ENCODE measurements at places on chromosomes 7 and 10. TPM values are rescaled to one million over a fixed set of nuclear protein-coding genes. Genes with fewer than 3 reads are reported as not detected.
A peak's percentile ranks its signal among the peaks of the same experiment; 100 is the strongest.

- no peak for DNase-seq
These were observed 177.0 kb downstream of the ST7 start for GRCh38 chr7:117130262-117130661.

GRCh38 chr7:29269935-29270334, 75.4 kb downstream of the CHN2 start:
- no peak for DNase-seq

- no peak for DNase-seq
These were observed 49.0 kb downstream of the CCDC71L start for GRCh38 chr7:106611911-106612310.

DNA sequence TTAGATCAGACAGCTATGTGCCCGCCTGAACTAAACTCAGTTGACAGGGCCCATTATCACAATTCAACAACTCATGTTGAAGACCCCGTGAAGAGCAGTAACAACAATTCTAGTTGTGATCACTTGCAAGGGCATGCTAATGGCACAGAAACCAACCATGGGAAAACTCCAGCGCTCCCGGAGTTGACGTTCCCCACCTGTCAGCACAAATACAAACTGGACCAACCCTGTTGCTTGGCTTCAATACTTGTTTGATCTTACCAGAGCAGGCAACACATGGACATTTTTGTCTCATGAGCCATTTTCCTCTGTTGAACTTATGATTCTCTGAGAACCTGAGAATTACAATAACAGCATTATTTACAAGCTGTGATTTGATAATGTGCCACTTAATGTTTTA, 119.0 kb upstream of the LANCL2 start:
- DNase-seq = no peak

DNA sequence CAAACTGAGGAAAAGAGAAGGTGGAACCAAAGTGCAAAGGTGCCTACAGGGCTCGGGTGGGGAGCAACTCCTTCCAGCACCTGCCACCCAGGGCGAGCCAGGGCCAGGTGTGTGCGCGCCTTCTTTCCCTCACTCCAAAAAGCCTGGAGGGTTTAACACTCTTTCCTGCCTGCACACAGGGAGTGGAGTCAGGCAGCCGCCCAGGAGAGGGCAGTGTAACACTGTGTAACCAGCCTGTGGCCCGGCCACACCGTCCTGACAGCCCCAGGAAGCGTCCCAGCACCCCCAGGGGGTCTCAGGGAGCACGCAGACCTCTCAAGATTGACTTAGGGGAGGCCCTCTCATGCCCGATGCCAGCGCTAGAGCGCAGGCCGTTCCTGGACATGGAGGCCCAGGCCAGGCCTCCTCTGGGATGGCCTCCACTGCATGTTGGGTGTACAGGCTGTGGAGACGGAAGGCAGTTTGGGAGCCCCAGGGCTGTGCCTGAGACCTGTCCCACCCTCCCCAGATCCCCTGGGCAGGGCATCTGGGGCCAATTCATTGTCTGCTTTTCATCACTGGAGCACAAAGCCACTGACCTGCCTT, 13.4 kb downstream of the BRI3 start:
- DNase-seq = peak; percentile 68

DNA sequence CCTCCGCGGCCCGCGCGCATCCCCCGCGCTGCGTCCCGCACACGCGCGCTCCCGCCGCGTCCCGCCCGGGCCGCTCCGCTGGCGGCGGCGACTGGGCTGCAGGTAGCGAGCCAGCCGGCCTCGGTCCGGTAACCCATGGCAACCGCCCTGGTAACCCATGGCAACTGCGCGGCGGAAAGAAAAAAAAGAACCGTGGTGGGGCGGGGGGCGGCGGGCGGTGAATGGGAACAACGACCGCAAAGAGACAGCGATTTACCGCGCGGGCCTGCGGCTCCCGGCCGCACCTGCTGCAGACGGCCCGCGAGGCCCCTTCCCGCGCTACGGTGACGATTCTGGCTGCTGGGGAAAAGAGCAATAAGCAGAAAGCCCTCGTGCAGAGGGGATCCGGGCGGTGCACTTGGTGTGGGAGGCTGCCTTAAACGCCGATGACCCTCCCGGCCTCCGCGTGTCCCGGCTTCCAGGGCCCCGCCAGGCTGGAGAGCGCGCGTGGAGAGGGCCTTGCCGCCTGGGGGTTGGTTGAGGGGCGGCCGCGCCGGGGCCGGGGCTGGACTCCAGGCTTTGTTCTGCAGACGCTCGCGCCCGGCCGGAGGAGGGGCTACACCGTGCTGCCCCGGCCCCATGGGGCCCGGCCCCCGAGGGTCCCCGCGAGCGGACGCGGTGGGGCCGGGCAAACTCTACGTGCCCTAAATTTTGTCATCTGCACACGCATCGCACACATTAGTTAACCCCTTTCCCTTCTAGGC, 84.7 kb downstream of the SNX10 start:
- DNase-seq = no peak

GRCh38 chr10:130061760-130062159, 48.9 kb downstream of the C10orf143 start:
- DNase-seq = no peak

GRCh38 chr10:69662173-69662877, 32.3 kb downstream of the FAM241B start:
- DNase-seq = no peak

DNA sequence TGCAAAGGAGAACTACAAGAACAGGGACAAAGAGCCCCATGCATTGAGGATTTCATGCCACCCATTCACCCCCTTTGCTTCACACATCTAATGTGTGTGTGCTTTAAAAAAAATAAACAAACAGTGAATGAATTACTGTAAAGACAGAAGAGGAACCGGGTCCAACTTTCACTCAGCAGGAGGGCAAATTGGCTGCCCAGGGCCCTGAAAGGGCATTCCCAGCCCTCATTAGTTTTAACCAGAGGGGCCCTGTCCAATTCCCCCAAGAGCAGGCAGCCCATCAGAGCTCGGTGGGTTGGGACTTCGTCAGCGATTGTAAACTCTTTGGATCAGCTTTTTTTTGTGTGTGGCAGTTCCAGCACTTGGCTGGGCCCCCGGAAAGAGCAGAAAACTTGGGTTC, 73.6 kb upstream of the PDZD8 start:
- DNase-seq = no peak

PDCD11 gene
- total RNA-seq = 33.8 TPM

ALOX5 gene
- 35.0 TPM for total RNA-seq

GJC3 gene
- total RNA-seq = 3.2 TPM

MEOX2 gene
- total RNA-seq = 0.46 TPM

PTF1A gene
- 1.9 TPM for total RNA-seq

PKD1L1 gene
- total RNA-seq = 40.9 TPM

ECHDC3 gene
- 77.6 TPM for total RNA-seq

OR2A5 gene
- total RNA-seq = not detected
